Activated naive CD4-positive, alpha-beta T cell treated with anti-CD3 and anti-CD28 coated beads, Interleukin-2, amount 50 U/mL, for 72 hours (primary cell): ENCODE measurements at places on chromosomes 7 and 10. TPM values are rescaled to one million over a fixed set of nuclear protein-coding genes. Genes with fewer than 3 reads are reported as not detected.

Gene SFTPD
- 0.41 TPM for total RNA-seq

Gene ACBD7
- total RNA-seq: 2.4 TPM

Gene SPDYE8
- total RNA-seq: not detected

Gene TMEM213
- total RNA-seq: not detected

Gene TET1
- total RNA-seq: 0.82 TPM

Gene ADCYAP1R1
- total RNA-seq: not detected

Gene WDFY4
- 0.25 TPM for total RNA-seq

Gene TMEM225B
- total RNA-seq: 0.76 TPM
